Brain (organoid and tissue), 16 donors: ENCODE measurements at places on chromosomes 13 and 19. TPM values are rescaled to one million over a fixed set of nuclear protein-coding genes. Genes with fewer than 3 reads are reported as not detected.
A peak's percentile ranks its signal among the peaks of the same experiment; 100 is the strongest.

- DNase-seq, result no peak
These were observed 62.4 kb upstream of the GJB6 start for GRCh38 chr13:20294497-20294896.

GRCh38 chr19:51729781-51730180 is 6.0 kb upstream of the HAS1 start:
- DNase-seq, result no peak

- no peak for DNase-seq
These were observed 11.5 kb downstream of the MED16 start for GRCh38 chr19:881385-882071.

DNA sequence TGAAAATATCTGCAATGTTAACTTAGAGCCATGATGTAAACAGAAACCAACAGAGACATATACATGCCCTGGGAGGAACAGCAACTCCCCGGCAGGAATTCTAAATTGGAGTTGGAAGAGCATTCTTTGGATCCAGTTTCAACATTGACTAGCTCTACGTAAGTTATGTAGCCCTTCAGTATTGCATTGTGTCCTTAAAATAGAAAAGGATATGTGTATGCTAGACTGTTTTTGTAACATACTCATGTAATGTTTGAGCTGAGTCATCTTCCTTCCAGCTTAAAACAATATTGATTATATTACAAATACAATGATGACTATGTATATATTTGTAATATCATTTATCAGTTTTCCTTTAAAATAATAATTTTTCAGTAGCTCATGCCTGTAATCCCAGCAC is 1422.2 kb upstream of the PCDH20 start:
- DNase-seq, result no peak

GRCh38 chr13:109182777-109183465 is 553.5 kb downstream of the MYO16 start:
- no peak for DNase-seq

DNA sequence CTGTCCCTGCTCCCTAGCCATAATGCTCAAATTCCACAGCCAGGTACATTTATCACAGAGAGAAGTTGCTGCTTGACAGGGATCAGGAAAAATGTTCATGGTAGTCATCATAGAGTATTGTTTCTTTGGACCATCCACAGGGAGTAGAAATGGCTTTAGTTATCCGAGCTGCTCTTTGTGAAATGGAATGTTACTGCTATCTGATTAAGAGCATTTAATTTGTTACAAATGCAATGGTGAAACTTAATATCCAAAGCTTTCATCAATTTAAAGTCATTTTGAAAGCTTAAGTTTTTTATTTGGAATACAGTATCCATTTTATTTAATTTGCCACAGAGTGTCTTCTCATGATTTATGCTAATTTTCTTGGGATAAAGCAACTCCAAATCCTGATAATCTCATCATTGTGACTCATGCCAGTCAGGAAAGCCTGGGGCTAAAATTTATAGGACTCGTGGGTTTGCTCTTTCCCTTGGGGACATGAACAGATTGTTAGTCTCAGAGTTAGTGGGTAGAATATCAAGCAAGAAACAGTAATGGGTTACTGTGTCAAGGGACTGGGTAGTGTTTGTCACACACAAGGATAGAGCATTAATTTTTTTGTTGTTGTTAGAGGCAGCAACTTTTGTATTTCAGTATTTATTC is 59.8 kb downstream of the SCEL start:
- no peak for DNase-seq

DNA sequence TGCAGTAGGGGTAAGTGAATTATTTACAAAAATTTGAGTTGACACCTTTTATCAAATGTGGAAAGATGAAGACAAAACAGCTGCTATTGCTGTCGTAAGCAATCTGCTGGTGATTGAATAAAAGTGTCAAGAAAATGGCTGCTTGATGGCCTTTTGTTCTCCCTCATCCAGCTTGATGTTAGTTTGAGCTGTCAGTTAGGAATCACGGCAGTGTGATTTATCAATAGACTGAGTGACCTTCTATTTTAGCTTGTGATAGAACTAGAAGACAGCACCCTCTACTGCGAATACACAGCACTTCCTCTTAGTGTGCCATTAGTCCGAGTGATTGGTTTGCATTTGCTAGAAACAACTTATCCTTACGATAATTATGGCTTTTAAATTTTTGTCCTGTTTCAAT is 76.3 kb downstream of the MZT1 start:
- peak; percentile 42 for DNase-seq

DNA sequence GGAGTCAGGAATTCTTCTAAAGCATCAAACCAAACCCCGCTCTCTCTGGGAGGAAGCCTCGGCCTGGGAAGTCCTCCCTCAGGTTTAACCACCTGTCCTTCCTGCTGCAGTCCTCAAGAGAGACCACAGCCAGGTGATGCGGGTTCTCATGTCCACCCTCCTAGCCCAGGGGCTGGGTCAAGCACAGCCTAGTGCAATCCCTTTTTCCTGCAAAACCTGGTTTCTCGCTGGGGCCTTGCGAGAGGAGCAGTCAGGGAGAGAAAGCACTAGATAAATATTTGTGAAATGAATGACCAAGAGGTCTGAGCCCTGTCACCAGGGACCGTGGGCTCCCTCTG is 2.4 kb downstream of the SLC8A2 start:
- no peak for DNase-seq

DNA sequence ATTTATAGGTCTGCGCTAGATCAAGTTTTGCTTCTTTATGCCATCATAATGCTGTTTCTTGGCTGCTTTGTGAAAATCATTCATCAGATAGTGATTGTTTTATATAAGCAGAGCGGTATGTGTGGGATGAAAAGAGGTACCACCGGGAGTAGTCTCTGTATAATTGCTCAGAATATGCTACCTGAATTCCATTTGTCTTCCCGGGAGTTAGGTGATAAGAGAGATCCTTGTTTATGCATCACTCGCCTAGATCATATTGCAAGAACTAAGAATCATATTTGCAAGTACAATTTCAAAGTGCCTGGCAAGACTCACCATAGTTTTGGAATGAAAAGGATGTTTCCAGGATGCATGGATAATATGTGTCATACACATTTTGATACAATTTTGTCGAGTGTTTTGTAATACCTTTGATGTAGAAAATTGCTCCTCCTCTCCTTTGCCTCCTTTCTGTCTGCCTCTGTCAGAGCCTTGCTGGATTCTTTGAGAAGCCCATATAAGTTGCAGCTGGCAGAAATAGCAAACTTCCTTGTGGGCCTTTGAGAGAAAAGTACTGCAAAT is 1306.0 kb upstream of the SLC10A2 start:
- DNase-seq, result peak; percentile 20

- no peak for DNase-seq
These were observed 4.7 kb downstream of the LENG1 start for GRCh38 chr19:54154603-54155345.

- DNase-seq, result no peak
These were observed 523.5 kb upstream of the MIR17HG start for GRCh38 chr13:90824032-90824431.

DNA sequence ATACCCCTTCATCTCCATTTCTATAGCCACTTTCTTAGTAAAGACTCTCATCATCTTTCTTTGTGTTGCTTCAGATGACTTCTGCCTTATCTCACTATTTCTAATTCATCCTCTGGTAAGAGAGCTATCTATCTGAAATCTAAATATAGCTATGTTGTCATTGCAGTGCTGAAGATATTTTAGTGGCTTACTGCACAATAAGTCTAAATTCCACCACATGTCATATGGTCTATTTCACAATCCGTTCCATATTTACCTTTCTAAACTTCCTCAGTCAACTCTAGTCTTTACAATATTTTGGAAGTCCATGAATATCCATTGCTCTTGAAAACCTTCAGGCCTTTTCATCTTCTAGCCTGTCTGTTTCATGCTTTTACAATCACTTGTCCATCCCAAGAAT is 465.1 kb upstream of the SLC10A2 start:
- no peak for DNase-seq

GRCh38 chr13:59368693-59369092 is 795.0 kb downstream of the DIAPH3 start:
- DNase-seq, result no peak

DNA sequence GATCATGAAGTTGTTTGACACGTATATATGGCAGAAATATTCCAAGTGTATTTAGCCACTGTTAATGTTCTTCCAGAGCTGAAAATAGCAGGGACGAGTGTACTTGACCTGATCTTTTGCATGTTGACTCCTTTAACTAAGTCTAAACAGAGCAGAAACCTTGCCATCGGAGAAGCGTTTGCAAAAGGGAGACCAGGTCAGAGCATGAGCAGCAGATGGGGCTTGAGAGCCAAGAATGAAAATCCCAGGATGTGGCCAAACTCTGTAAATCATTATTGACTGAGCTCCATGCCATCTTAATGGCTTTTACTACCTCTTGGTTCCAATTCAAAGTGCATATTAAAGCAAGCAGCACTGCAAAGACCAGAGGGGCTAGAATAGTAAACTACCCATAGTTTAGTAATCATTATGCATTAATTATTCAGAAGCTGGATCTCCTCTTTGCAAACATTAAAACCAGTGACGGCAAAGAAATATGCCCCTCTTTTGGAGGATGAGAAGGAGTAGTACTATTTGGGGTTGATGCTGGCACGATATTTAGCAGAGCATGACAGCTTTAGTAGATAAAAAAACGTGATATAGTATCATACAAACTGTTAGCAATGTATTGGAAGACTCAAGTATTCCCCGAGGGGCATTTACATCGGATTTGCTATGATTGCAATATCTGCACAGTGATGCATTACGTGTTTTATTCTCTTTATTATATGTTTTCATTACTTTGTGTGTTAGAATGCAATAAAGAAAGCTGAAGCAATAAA is 55.7 kb downstream of the FAM216B start:
- DNase-seq, result no peak

GRCh38 chr13:30610311-30610710 is 7.4 kb upstream of the USPL1 start:
- DNase-seq, result no peak

- peak; percentile 42 for DNase-seq
These were observed 1169.0 kb downstream of the DIAPH3 start for GRCh38 chr13:58994777-58995176.

GRCh38 chr19:49637821-49638738 is 1.9 kb downstream of the RRAS start:
- no peak for DNase-seq

- DNase-seq, result peak; percentile 81
These were observed 208.0 kb downstream of the SPRY2 start for GRCh38 chr13:80132741-80133601.

- no peak for DNase-seq
These were observed 188.8 kb downstream of the TUBA3C start for GRCh38 chr13:18992791-18993190.

- DNase-seq, result no peak
These were observed 1.2 kb downstream of the MTIF3 start for GRCh38 chr13:27449081-27449603.

- no peak for DNase-seq
These were observed 91.3 kb downstream of the SPRY2 start for GRCh38 chr13:80249516-80250212.

GRCh38 chr13:41059456-41060081 is 1.7 kb upstream of the WBP4 start:
- peak; percentile 22 for DNase-seq

GRCh38 chr13:77919921-77920294 is 1.3 kb upstream of the EDNRB start:
- no peak for DNase-seq

CYP2F1 gene
- not detected for polyA plus RNA-seq

RFPL4A gene
- not detected for polyA plus RNA-seq

TNNT1 gene
- polyA plus RNA-seq, result 5.7 TPM

IER2 gene
- 31.1 TPM for polyA plus RNA-seq

ZNF486 gene
- 4.0 TPM for polyA plus RNA-seq

GPC6 gene
- polyA plus RNA-seq, result 8.5 TPM

NANOS3 gene
- 14.6 TPM for polyA plus RNA-seq

KIR2DL3 gene
- polyA plus RNA-seq, result not detected

ATXN8OS gene
- polyA plus RNA-seq, result not detected

TRIP10 gene
- 24.1 TPM for polyA plus RNA-seq

MBD3L2B gene
- polyA plus RNA-seq, result not detected

CEACAM16 gene
- not detected for polyA plus RNA-seq

GAPDHS gene
- not detected for polyA plus RNA-seq

OXGR1 gene
- not detected for polyA plus RNA-seq

PROZ gene
- not detected for polyA plus RNA-seq

OR7D4 gene
- not detected for polyA plus RNA-seq

LRRC25 gene
- polyA plus RNA-seq, result 0.83 TPM

SH2D3A gene
- not detected for polyA plus RNA-seq

SMIM44 gene
- not detected for polyA plus RNA-seq

ETV2 gene
- 5.6 TPM for polyA plus RNA-seq

KLF1 gene
- polyA plus RNA-seq, result 1.3 TPM

VSTM2B gene
- 6.8 TPM for polyA plus RNA-seq

VMAC gene
- 4.6 TPM for polyA plus RNA-seq

ZNF534 gene
- polyA plus RNA-seq, result 0.27 TPM

C1QTNF9 gene
- polyA plus RNA-seq, result not detected

ZNF470 gene
- polyA plus RNA-seq, result 3.9 TPM

FPR3 gene
- 0.92 TPM for polyA plus RNA-seq

EXOC3L2 gene
- 1.4 TPM for polyA plus RNA-seq

GPR12 gene
- 1.6 TPM for polyA plus RNA-seq

PTBP1 gene
- polyA plus RNA-seq, result 436 TPM

TSHZ3 gene
- polyA plus RNA-seq, result 17.6 TPM
